ENCODE measurements at places on chromosomes 6 and 20.

DNA sequence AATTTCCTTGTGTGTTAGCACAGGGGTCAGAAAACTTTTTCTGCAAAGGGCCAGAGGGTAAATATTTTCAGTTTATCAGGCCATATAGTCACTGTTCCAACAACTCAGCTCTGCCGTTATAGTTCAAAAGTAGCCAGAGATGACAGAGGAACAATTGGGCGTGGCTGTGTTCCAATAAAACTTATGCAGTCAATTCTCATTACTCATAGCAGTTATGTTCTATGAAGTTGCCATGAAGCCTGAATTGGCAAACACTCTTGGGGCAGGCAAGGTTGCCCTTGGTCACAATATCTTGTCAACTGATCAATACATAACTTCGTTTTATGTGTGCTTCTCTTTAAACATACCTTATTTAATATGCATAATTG, 304.2 kb downstream of the TFAP2C start:
- no peak for DNase-seq

GRCh38 chr20:53929974-53930650, 140.3 kb downstream of the BCAS1 start:
- no peak for DNase-seq

GRCh38 chr6:165987483-165988301, 180.0 kb downstream of the TBXT start:
- DNase-seq, result no peak

- no peak for DNase-seq
Measured at GRCh38 chr6:54706391-54706790, 140.2 kb upstream of the FAM83B start.

DNA sequence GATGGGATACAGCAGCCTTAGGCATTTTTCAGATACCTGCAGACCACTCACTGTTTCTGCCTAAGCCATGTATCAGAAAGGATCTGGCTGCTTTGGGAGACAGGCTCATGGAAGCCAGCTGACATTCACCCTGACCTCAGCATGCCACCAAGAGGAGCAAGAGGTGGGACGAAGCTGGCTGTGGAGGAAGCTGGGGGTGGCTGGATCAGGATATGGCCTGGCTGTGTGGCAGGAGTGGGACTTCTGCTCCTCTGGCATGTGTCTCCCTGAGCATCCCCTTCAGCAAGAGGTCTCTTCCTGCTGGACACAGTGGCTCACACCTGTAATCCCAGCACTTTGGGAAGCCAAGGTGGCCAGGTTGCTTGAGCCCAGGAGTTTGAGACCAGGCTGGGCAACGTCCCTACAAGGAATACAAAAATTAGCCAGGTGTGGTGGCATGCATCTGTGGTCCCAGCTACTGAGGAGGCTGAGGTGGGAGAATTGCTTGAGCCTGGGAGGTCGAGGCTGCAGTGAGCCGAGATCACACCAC, 897 bp downstream of the ADIG start:
- DNase-seq, result no peak

- no peak for DNase-seq
Measured at GRCh38 chr20:16415071-16416053, 157.9 kb downstream of the KIF16B start.

DNA sequence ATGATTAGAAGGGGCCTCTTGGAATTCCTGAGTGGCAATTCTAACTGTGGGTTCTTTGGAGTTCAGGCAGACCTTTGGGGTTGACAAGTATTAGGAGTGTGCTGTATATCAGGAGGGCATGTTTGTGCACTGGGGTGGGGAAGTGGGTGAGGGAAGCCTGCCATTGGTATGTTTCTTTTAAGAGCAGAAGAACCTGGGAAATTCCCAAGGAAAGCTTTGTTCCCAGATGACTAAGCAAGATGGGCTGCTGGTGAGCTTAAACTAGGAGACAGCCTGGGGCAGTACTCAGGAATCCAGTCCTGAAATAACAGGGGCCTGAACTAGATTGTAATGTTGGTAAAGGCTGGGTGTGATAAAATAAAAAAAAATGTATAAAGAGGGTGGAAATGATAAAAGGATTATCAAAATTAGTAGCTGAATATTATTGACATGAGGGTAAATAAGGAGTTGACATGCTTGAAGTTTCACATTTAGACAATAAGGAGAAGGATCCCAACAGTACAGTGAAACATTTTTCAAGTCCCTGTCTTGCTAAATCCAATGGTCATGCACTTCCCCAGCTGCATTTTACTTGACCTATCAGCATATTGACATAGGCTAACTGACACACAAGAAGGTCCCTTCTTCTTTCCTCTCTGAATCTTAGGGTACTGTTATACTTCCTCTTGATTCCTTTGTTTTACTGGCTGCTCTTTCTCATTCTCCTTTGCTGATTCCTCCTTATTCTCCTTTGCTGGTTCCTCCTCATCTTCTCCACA, 18.4 kb upstream of the IFNGR1 start:
- DNase-seq, result no peak

GRCh38 chr6:74752303-74752702, 453.6 kb downstream of the COL12A1 start:
- no peak for DNase-seq

- no peak for DNase-seq
Measured at GRCh38 chr6:118932421-118932820, 2.5 kb downstream of the MCM9 start.

DNA sequence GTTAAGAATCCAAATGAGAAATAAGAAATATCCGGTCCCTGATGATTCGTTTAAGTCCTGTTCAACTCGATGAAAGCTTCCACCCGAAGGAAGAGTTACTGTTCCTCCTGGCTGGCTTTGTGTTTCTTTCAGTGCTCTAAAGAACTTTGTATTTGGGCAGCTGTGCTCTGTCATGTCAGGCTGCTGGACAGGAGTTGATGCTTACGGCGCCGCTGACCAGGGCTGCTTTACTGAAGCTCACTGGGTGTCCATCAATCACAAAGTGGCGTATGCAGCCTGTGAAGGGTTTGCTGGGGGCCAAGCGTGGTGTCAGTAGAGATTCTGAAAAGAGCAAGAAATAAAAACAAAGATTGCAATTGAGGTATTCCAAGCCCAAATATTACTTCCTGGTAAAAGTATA, 21.9 kb downstream of the FAM229B start:
- DNase-seq, result no peak

DNA sequence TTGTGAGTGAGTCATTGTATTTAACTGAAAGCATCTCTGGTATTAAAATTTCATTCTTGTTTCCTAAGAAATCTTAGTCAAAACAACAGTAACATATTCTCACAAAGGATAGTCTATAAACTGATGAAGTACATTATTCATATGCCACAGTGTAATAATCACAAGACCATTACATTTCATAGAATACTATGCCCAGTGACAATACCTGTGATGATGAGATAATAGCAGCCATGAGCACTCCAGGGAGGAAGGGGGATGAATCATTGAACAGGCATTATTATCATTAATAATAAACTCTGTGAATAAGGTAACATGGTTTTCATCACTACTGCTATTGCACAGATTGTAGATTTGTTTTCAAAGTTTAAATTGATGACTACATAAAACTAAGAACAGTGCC, 667.9 kb downstream of the EPM2A start:
- no peak for DNase-seq

GRCh38 chr6:55678330-55679224, 99.6 kb upstream of the HMGCLL1 start:
- no peak for DNase-seq
